B cell (primary cell): ENCODE measurements at places on chromosomes 7 and 10. TPM values are rescaled to one million over a fixed set of nuclear protein-coding genes. Genes with fewer than 3 reads are reported as not detected.

- no peak for DNase-seq
Measured at GRCh38 chr10:77177589-77177988, 460.0 kb downstream of the KCNMA1 start.

- no peak for DNase-seq
Measured at GRCh38 chr10:72171175-72171630, 44.6 kb upstream of the ANAPC16 start.

The PAX4 gene
- not detected in 2 replicates for polyA plus RNA-seq

DNA sequence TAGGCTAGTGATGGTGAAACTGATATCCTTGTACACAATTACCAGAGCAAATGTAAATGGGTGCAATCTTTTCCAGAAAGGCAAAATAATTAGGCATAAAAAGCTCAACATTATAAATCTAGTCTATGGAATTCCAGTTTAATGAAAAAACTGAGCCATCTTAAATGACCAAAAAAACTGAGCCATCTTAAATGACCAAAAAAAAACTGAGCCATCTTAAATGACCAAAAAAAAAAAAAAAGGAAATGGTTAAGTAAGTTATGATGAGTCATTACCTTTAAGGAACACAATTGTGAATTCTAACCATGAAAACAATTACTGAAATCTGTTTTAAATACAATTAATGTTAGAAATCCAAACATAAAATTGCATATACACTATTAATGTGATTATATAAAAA, 25.3 kb downstream of the USP6NL start:
- DNase-seq: no peak

- no peak for DNase-seq
Measured at GRCh38 chr10:118333871-118334270, 8.3 kb downstream of the FAM204A start.

GRCh38 chr10:124942317-124943169, 620 bp downstream of the ZRANB1 start:
- no peak for DNase-seq

The GIMAP6 gene
- polyA plus RNA-seq: 0.45 and 0.98 TPM in 2 replicates

- DNase-seq: no peak
Measured at GRCh38 chr7:102317231-102318059, 30.8 kb downstream of the SH2B2 start.

DNA sequence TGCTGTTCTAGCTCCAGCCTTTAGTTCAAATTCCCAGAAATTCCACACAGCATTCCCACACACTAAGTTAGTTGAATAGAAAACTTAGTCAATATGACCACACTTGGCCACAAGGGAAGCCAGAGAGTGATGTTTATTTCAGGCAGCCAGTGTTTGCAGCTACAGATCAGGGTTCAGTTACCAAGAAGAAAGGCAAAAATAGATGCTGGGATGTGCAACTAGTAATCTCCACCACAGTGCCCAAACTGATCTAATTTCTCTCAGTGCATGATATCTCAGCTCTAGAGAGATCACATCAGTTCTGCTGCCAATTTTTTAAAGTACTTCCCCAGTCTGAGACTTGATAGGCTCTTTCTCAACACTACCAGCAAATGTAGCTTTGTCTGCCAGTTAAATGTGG, 17.6 kb downstream of the SLF2 start:
- DNase-seq: no peak

DNA sequence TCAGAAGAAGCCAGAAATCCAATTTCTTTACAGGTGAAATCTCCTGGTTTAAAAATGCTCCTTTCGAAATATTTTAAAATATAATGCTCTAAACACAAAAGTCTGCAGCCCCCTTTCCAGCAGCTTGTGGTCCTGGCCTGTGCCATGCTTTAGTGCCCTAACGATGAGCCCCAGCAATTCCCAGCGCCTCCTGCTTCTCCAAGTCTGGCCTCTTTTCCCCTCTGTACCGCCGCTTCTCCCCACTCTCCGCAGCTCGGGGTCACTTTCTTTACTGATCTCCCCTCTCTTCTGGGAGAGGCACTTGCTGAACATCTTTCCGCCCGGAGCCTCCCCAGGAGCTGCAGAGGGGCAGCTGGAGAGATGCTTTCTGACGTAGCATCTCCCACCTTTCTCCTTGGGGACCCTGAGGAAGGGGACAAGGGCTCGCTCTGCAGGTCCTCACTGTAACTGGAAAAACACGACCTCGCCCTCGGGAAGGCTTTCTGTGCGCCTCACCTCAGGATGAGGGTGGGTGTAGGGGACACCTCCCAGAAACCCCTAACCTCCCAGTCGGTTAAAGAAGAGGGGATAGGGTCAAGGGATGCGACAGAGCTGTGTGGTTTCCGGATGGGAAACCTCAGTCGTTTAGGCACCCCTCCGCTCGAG, 565 bp upstream of the INA start:
- DNase-seq: no peak

GRCh38 chr7:159370-160270, 32.8 kb upstream of the FAM20C start:
- DNase-seq: peak; percentile 36

DNA sequence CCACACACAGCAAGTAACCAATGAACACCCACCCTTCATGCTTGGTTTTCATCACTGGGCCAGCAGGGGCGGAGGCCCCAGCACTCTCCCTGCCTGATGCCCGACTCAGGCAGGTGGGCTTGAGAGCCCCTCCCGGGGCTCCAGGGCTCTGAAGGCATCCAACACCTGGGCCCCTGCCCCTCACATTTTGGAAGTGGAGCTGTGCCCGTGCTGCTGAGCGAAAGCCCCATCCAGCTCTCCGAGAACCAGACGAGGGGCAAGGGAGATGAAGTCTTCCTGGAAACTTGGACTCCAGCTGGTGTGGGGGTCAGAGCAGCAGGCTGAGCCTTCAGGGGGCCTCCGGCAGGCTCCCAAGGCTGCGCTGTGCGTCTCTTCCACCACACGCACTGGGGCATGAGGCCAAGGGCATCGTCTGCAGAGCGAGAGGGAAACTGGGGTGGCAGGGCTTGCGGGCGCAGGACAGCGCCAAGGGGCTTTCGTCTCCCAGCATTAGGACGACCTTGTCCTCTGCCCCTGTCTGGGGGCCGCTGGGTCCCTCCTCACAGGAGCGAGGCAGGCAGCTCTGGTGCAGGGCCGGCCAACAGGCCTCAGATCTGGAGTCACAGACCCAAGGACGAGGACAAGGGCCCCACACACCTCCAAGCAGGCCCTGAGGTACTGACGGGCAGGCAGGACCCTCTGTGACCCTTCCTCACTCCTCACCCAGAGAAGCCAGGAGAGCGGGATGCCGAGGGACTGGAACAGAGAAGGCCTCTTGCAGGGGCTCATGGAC, 108.3 kb upstream of the FAM20C start:
- no peak for DNase-seq

DNA sequence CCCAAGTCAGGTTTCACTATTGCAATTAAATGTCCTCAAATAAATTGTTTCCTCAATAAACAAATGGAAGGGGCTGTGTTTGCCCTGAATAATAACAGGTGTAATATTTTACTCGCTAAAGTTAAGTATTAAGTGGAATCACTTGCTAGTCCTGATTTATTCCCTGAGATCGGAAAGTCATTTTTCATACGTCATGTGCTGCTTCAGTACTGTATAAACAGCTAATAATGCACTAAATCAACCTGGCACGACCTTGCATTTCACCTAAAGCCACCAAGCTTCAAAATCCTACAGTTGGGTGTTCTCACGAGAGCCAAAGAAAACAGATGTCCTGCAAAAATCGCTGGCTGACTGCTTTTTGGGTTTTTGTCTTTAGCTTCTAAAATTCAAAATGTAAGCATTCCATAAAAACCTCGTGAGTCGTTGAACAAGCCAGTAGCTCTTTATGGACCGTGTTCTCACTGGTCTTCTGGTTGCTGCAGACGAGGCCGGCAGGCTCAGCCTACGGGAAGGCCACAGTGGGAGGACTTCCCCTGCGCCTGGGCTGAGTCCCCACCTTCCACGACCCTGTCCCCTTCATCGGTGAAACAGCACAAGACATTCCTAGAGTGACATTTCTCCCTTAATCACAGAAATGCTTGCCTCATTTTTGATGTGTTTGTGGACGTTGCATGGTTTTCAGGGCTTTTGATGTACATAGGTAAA, 17.9 kb upstream of the MNX1 start:
- no peak for DNase-seq

GRCh38 chr7:158110661-158111048, 477.0 kb downstream of the PTPRN2 start:
- DNase-seq: no peak

DNA sequence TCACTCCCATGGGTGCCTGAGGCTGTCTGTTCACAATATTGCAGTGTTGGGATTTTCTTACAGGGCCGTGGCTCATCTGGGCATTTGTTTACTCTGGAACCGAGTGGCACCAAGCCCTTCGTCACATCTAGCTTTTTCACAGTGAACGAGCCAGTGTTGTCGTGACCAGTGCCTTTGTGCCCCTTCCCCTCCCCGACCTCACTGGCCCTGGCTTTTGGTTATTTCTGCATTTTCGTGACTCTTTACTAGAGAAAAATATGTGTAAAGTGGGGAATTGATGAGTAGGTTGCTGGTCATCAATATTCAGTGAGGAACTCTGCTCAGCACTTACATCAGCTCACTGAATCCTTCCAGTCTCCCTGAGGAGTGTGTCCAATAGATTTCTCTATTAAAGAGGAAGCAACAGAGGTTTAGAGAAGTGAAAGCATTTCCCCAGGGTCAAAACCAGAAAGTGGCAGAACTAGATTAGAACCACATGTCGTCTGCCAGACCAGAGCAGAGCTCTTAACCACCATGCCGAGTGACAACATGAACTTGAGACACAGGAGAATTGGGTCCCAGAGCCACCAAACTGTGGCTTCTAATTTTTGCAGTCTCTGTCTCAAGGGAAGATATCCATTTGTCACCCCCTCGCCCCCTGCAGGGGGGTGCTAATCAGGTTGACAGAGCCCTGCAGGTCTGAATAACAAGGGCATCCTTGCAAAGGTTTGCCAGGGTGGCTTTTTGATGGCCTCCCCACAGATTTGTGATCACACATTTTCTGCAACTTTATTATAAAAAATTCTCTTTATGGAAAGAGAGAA, 125.3 kb downstream of the CHN2 start:
- DNase-seq: peak; percentile 52

The ANKRD16 gene
- 6.6 and 10.9 TPM in 2 replicates for polyA plus RNA-seq

The VWC2 gene
- polyA plus RNA-seq: not detected in 2 replicates

- DNase-seq: no peak
Measured at GRCh38 chr7:31093282-31093681, 41.2 kb downstream of the ADCYAP1R1 start.

The BLNK gene
- 150 and 153 TPM in 2 replicates for polyA plus RNA-seq

GRCh38 chr10:75291805-75292204, 56.0 kb upstream of the COMTD1 start:
- DNase-seq: no peak

- DNase-seq: no peak
Measured at GRCh38 chr10:97046456-97047082, 139.2 kb downstream of the SLIT1 start.

GRCh38 chr10:59891936-59892335, 14.4 kb downstream of the CCDC6 start:
- no peak for DNase-seq

The EBF3 gene
- polyA plus RNA-seq: not detected in 2 replicates

DNA sequence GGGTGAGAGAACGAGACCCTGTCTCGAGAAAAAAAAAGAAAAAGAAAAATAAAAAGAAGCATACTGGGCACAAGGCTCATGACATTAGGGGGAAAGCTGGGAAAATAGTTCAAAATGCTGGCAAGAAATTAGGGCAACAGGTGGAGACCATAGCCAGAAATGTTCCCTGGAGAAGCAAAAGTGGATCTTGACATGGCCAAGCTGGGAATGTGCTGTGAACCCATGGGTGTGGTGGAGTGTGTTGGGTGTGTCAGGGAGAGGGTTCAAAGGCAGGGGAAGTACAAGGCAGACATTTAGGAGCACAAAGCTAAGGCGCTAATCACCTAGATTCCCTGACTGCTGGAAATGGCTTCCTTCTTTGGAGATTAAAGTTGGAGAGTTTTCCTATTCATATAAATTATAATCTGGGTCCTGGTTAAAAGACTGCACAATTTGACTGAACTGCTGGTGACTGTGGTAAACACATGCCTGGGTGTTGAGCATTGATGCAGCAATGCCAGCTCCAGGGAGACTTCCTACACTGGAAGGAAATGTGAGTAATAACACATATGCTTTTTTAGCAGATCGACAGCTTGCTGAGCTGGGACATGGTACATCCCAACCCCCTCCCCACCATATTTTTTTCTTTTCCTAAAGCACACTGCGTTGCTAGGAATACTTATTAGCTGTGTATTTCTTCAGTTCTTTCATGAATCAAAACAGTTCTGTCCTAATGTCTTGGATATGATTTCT, 70.1 kb upstream of the ARHGAP21 start:
- DNase-seq: no peak

DNA sequence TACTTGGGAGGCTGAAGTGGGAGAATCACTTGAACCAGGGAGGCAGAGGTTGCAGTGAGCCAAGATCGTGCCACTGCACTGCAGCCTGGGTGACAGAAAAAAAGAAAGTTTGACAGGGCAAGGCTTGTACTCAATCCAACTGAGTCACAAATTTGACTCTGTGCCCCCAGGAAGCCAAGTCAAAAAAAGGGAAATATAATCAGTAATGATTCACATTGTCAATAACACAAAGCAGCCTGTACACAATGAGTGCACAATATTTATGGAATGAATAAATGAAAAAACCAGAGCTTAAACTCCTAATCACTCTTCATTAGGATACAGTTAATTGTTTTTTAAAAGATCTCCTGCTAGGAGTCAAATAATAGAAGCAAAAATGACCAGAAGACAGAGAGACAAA, 6.4 kb downstream of the NAPEPLD start:
- DNase-seq: no peak

- DNase-seq: no peak
Measured at GRCh38 chr7:115831371-115831770, 199.2 kb downstream of the TFEC start.

DNA sequence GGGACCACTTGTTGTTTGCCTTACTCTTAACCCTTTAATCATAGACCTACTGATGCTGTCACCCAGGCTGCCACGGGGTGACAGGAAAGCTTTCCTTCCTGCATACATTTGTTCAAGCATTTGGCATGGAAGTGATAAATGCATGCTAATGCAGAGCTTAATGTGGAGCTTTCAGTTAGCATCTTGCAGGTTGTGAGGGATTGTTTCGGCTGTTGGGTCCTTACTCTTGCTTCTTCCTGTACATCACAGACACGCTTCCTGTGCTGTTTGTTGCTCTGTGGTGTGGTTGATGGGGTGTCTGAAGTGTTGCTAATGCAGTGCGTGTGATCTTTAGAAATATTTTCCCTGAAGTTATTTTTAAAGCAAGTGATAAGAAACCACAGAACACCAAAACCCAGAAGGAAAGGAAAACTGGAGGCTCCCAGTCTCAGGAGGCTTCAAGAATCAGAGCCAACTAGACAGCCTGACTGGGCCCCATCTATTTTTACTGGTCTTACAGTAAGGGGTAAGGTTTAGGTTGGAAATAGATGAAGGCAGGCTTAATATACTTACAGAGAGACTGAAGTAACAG, 143.1 kb downstream of the CHN2 start:
- DNase-seq: no peak

- no peak for DNase-seq
Measured at GRCh38 chr10:73163096-73163495, 4.7 kb downstream of the ECD start.

GRCh38 chr7:29885626-29886025, 79.3 kb downstream of the WIPF3 start:
- no peak for DNase-seq
